ENCODE measurements at places on chromosomes 13 and 19.
A peak's percentile ranks its signal among the peaks of the same experiment; 100 is the strongest.

DNA sequence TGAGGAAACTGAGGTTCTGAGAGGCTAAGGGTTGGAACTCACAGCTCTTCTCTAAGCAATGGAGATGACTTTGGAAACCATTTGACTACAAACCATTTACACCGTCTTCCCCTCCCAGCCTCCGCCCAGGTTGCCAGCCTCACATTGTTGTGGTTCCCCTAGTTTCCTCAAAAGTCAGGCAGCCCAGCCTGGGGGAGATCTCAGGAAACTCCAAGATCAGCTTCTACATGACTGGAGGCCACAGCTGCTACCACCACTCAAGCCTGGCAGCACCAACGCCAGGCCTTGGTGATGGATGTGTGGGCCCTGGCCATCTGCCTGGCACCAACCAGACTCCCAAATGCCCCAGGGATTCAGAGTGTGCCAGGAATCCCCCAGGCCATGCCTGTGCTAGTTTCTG, 207.9 kb downstream of the TSHZ3 start:
- DNase-seq = no peak

DNA sequence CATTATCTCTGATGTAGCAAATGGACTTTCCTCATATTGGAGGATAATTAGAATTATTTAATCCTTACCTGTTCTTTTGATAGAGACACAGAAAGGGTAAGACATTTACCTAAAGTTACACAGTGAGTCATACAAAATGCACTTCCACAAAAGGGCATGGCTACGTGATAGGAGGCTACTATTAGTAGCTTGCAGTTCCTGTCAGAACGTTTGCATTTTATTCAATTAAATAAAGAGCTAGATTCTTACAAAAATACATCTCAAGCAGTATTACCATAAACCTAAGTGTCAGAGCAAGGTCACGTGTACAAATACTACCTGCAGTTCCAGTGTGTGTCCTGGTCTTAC, 120.6 kb downstream of the ESD start:
- DNase-seq = no peak

- DNase-seq = no peak
Measured at GRCh38 chr13:52852444-52852843, 4.0 kb upstream of the PCDH8 start.

DNA sequence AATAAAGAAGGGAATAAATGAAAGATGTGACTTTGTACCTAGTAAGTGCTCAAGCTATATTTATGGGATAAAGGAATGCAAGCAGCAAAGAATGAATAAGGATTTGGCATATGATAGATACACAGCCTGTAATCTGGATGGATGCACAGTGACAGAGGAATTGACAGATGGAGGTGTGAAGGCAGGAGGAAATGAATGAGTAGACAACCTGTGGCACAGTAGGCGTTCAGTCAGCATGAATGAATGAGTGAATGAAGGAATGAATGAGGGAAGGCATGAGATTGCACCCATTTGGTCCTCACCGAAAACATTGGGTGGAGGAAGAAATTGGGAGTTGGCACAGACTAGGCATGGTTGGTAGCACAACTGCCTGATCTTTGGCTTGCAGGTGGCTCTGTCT, 4.8 kb upstream of the PSMD8 start:
- no peak for DNase-seq

GRCh38 chr13:71865874-71866334, 1.1 kb downstream of the DACH1 start:
- peak; percentile 5 for DNase-seq

GRCh38 chr13:75049735-75050335, 432.1 kb downstream of the TBC1D4 start:
- no peak for DNase-seq

- peak; percentile 39 for DNase-seq
Measured at GRCh38 chr13:98543378-98544103, 33.4 kb downstream of the STK24 start.

- no peak for DNase-seq
Measured at GRCh38 chr13:80265348-80265747, 75.6 kb downstream of the SPRY2 start.

DNA sequence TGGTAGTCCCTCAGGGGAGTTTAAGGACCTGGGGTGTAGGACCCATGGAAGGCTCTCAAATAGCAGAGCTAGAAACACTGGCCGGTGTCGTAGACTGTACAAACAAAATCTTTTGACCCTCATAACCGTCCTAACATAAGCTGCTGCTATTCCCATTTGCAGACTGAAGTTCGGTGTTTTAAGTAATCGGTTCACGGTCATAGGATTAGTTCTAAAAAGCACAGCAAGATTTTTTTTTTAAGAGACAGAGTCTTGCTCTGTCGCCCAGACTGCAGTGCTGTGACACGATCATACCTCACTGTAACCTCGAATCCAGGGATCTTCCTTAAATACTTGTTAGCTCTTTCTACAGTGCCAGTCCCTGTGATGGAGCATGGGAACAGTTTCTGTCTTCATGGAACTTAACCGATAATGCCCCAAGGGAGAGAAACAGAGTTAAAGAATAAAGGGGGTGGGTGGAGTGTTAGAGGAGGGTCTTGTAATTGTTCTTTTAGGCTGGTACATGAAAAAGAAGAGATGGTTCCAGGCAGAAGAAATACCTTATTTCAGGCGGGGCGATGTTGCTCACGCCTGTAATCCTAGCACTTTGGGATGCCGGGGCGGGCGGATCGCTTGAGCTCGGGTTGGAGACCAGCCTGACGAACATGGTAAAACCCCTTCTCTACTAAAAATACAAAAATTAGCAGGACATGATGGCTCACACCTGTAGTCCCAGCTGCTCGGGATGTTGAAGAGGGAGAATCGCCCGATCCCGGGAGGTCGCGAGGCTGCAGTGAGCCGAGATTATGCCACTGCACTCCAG, 475 bp upstream of the ZC3H4 start:
- no peak for DNase-seq

DNA sequence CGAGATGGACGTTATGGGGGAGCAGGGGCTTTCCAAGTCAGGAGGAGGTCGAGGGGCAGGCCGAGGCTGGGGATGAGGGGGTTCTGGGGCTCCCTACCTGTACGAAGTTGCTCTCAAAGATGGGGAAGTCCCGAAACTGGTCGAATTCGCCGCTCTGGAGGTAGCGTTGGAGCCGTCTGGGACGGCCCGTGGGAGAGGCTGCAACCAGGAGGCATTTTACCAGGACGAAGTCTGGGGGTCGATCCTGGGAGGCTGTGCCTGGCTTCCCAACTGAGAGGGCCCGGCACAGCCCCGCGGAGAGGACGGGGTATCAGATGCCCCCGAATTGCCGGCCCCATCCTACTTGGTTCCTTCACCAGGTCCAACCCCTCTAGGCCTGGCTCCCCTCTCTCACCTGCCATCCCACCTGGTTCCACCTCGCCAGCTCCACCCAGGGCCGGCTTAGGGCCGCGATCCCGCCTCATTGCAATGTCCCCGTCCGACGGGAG, 527 bp upstream of the EMC10 start:
- DNase-seq = no peak

- no peak for DNase-seq
Measured at GRCh38 chr13:89923736-89924135, 1423.8 kb upstream of the MIR17HG start.

All from natural killer cell (primary cell).